Adrenal gland (tissue), 19 donors: ENCODE measurements at places on chromosomes 16 and 17. TPM values are rescaled to one million over a fixed set of nuclear protein-coding genes. Genes with fewer than 3 reads are reported as not detected.
A peak's percentile ranks its signal among the peaks of the same experiment; 100 is the strongest.

DNA sequence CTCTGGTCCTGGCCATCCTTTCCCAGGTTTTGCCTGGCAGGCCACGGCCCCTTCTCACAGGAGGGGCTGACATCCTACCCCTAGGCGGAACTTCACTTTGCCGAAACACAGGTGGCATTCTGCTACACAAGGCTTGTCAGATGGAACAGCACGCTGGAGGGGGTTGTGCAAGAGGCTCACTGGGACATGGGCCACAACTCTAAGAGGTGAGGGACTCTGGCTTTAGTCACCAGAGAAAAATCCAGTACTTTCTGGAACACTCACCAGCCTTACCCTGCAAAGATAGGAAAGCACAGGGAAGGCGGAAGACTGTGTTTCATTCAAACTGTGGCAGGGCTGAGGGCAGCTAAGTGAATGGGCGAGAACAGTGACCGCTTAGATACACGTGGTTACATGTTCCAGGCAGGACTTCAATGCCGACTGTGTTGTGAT, 18.3 kb downstream of the CDC42EP4 start:
- H3K36me3 ChIP-seq = no peaks in the 10 kb centered on the region
- DNase-seq = peak; percentile 90
- H3K4me3 ChIP-seq = no peak overlapping the region

- no peaks in the 10 kb centered on the region for H3K36me3 ChIP-seq
- H3K4me3 ChIP-seq = no peak overlapping the region
- H3K27ac ChIP-seq = no peak overlapping the region
- H3K27me3 ChIP-seq = no peaks in the 10 kb centered on the region
- H3K4me1 ChIP-seq = no peaks in the 10 kb centered on the region
- DNase-seq = no peak
Measured at GRCh38 chr16:64762211-64762610, 359.7 kb downstream of the CDH11 start.

GRCh38 chr17:3965118-3965800, 1.0 kb upstream of the ATP2A3 start:
- no peak overlapping the region for H3K27ac ChIP-seq
- H3K4me3 ChIP-seq = no peak overlapping the region
- H3K36me3 ChIP-seq = no peaks in the 10 kb centered on the region
- peaks cover 12% of the 10 kb centered on the region for H3K27me3 ChIP-seq

GRCh38 chr17:17809531-17810083, 27.2 kb downstream of the SREBF1 start:
- no peak for DNase-seq
- H3K4me3 ChIP-seq = no peak overlapping the region
- H3K36me3 ChIP-seq = no peaks in the 10 kb centered on the region
- peaks cover 9% of the 10 kb centered on the region for H3K4me1 ChIP-seq

GRCh38 chr17:65455972-65456343, 105.5 kb downstream of the AXIN2 start:
- H3K4me1 ChIP-seq = no peaks in the 10 kb centered on the region
- DNase-seq = peak; percentile 54
- no peak overlapping the region for H3K27ac ChIP-seq
- H3K4me3 ChIP-seq = no peak overlapping the region
- no peaks in the 10 kb centered on the region for H3K27me3 ChIP-seq

DNA sequence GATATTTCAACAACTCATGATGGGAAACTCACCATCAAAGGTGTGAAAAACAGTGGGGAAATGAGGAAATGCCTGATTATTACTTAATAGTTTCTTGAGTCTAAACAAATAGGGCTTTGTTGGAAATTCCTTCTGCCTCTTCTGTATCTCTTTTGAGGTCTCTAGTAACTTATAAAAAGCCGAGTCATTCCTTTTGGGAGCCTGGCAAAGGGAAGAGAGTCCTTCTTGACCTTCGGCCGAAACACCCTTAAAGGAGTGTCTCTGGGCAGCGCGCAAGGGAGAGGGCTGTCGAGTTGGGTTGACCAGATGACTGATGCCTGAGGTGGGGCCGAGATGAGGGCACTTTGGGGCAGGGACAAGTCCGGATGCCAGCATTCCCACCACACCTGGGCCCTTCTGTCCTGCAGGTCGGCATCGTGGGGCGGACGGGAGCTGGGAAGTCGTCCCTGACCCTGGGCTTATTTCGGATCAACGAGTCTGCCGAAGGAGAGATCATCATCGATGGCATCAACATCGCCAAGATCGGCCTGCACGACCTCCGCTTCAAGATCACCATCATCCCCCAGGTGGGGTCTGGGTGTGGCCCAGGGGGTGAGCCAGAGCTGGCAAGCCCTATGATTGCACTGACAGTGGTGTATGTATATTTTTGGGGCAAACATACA, 89.2 kb downstream of the ABCC6 start:
- no peak overlapping the region for H3K4me3 ChIP-seq
- no peaks in the 10 kb centered on the region for H3K36me3 ChIP-seq

DNA sequence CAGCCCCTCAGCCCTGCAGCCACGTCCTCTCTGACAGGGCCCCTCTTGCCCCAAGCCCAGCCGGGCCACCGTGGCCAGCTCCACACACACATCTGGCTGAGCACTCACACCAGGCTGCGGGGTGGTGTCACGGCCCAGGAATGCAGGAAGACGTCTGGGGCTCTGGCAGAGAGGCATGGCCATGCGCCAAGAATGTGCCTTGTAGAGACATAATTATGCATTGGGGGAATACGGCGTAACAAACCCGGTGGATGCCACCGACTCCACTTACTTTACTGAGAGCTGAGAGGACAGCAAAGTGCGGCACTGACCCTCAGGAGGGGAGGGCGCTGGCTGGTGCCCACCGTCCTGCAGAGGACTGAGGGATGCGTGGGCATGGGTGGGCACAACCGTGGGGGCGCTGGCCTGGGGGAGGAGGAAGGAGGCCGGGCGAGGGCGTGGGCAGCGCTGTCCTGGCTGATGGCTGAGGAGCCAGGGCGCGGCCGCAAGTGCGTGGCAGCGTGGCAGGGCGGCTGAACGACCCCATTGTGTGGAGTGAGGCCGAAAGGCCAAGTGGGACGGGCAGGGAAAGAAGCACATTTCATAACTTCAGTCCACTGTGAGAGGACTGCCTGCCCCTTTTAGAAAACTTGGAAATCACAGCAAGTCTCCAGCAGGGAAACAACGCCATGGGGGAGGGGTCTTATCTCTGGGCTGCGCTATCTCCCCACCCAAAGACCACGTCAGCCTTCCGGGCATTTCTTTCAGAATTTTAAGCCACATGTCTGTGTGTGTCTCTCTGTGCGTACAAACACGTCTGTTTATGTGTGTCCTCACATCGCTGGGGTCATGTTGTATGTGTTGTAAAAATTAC, 30.6 kb downstream of the METRNL start:
- H3K4me3 ChIP-seq = peak overlapping the region; percentile 34
- DNase-seq = peak; percentile 88
- peak overlapping the region; percentile 68 for H3K27ac ChIP-seq
- peaks cover 17% of the 10 kb centered on the region for H3K4me1 ChIP-seq
- no peaks in the 10 kb centered on the region for H3K27me3 ChIP-seq
- no peaks in the 10 kb centered on the region for H3K36me3 ChIP-seq

DNA sequence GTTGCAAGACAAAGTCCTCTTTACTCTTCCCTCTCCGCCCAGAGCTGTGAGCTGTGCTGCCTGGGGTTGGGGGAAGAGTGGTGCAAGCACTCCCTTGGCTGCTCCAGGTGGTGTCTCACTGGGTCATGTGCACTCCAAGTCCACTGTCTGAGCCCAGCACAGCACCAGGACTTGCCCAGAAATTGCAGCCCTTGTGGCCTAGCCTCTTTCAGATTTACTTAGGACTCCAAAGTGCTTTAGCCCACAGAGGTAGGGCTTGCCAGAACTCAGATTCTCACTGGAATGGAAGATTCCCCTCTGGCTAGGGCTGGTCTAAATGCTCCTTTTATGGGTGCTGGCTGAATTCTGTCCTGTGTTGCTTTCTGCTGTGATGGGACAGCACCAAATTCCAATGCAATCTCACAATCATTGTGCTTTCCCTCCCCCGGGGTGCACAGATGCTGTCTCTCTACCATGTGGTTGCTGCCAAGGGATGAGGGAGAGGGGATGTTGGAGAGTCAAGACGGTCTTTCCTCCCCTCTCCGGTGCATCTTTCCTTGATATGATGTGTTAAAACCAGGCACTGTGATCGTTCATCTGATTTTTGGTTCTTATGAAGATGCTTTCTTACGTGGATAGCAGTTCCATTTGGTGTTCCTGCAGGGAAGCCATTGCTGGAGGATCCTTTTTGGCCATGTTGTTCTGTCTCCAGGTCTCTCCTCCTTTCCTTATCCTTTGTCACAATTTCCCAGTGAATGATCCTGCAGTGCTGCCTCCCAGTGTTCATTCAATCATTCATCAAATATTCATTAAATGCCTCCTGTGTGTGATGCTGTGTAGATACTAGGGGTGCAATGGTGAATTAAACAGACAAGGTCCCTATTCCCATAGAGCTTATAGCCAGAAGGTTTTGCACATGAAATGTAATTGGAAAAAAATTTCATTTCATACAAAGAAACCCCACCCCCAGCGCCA, 216.3 kb downstream of the SPECC1 start:
- no peak overlapping the region for H3K27ac ChIP-seq
- H3K36me3 ChIP-seq = no peaks in the 10 kb centered on the region

GRCh38 chr16:50079397-50080140, 13.8 kb downstream of the HEATR3 start:
- no peak overlapping the region for H3K27ac ChIP-seq
- no peak for DNase-seq
- H3K36me3 ChIP-seq = peaks cover 33% of the 10 kb centered on the region
- H3K4me1 ChIP-seq = no peaks in the 10 kb centered on the region

DNA sequence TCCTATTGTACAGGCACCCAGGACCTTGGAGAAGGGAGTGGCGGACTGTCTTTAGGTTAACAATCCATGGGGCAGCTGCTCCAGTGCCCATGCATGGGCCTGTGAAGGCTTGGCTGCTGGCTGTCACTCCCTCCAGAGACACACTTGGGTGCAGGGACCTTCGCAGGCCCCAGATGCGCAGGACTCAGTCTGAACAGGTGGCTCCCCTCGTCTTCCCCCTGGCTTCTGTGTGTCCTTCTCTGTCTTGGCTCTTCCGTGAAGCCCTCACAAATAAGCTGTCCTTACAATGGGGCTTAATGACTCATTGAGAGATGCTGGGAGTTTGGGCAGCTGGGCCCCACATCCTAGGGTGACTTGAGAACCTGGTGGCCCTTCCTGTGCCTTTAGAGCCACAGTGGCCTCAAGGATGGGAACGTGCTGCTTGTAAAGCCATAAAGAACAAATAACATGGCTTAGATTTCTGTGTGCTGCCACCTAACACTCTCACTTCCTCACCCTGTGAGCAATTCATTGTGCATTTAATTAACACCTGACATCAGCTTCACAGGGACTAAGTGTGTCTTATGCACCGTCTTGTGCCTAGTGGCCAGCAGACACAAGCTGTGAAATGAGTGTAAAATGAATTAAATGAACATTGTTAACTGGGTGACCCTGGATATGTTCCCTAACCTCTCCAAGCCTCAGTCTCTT, 340.7 kb downstream of the SNX29 start:
- no peak overlapping the region for H3K4me3 ChIP-seq
- H3K27ac ChIP-seq = no peak overlapping the region
- H3K27me3 ChIP-seq = no peaks in the 10 kb centered on the region
- H3K4me1 ChIP-seq = no peaks in the 10 kb centered on the region
- no peaks in the 10 kb centered on the region for H3K36me3 ChIP-seq

DNA sequence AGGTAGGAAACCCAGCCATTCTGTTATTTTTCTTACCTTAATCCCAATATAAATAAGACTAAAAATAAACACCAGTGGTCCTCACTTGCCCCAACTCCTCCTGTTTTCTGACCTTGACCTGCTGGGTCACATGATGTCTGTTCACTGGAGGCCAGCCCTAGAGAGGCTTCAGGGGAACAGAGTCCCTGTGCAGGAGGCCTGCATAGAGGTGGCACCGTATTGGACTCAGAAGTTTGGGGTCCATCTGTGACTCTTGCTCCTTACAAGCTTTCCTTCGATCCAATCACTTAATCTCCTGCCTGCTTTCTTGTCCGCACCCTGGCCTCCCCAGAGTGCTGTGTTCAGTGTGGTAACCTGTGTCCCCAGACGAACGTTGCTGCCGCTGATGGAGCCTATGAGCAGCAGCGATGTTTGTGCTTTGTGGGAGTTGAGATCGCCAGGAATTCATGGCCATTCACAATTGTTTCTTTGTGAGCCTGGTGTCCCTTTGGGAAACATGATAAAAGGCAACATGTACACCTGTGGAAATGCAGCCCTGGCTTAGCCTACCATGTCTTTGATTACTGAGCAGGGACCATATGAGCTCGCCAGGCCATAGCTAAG, 4.7 kb downstream of the IGSF6 start:
- no peak overlapping the region for H3K4me3 ChIP-seq
- DNase-seq = no peak
- H3K4me1 ChIP-seq = peaks cover 51% of the 10 kb centered on the region
- H3K27ac ChIP-seq = no peak overlapping the region

DNA sequence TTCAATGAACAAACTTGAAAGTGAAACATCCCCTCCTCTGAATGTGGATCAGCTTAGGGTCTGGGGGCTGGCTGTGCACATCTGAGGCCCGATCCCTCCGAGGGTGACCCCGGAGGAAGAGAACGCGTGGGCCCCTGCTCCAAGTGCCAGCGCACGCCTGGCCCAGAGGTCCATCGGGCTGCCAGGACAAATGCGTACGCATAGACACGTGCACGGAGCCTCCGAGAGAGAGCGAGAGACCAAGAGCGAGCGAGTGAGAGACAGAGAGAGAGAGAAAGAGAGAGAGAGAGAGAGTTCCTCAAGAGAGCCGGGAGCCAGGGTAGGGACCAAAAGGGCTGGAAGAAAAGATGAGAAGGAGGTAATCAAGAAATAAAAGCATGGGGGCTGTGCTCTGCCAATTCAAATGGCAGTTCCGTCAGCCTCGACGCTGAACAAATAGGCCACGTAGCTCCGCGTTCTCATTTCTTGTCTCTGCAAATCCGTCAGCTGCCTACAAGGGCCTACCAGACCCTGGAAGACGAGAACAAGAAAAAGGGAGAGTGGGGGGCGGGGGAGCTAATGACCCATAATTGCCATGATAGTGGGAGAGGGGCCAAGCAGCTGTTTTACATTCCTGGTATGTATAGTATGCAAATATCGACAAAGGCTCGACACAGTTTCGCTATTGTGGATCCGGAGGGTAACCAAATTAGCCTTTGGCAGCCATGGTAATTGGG, 435.3 kb upstream of the ZFHX3 start:
- no peak overlapping the region for H3K4me3 ChIP-seq
- no peaks in the 10 kb centered on the region for H3K4me1 ChIP-seq
- H3K27me3 ChIP-seq = peaks cover 4% of the 10 kb centered on the region
- no peak for DNase-seq
- H3K27ac ChIP-seq = no peak overlapping the region

The RBFOX1 gene
- total RNA-seq = 6.3 TPM

The KRT23 gene
- total RNA-seq = not detected

The KCNG4 gene
- total RNA-seq = 0.44 TPM
